ENCODE measurements at places on chromosomes 6 and 20. TPM values are rescaled to one million over a fixed set of nuclear protein-coding genes. Genes with fewer than 3 reads are reported as not detected.

DNA sequence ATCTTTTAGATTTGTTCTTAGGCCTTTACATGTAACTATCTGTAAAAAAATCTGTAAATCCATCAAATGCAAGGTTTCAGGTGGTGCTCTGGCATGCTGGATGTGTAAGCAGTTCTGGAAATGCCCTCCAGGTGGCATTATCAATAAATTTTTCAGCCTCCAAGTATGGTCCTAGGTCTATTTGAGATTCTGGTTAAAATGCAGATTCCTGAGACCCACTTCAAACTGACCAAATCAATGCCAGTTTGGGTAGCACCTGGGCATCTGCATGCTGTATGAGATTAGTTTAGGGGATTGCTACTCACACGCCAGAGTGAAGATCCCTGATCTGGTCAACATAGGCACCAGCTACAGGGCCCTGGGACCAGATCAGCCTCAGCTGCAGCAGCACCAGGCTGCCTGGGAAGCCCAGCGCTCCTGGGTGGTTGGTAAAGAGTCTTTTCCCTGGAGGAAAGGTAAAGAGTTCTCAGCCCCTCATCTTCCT is 507.3 kb upstream of the CITED2 start:
- DNase-seq = no peak

Gene EPHA7
- total RNA-seq = 65.6 TPM

DNA sequence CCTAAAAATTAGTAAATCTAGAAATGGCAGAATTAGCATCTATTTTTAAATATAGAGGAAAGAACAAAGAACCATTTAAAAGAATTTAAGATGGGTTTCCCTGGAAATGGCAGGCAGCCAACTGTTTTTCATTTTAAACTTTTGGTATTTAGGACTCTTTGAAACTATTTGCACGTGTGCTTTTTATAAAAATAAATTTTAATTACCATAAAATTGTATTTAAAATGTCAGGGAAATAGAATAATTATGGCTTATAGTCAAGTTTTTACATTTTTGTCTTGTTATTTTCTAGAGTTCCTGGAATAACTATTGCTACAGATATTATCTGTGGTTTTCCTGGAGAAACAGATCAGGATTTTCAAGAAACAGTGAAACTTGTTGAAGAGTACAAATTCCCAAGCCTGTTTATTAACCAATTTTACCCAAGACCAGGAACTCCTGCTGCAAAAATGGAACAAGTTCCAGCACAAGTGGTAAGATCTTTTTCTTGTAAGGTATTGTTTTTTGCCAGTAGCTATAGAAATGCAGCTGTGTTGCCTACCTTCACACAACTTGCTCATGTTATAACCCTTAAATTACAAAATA is 528.7 kb upstream of the SOX4 start:
- no peak for DNase-seq

Gene TRDN
- total RNA-seq = under 0.01 TPM

Gene MAP7
- 5.7 TPM for total RNA-seq

Measured in frontal cortex (tissue), 4 donors.